ENCODE measurements at places on chromosomes 3 and 15.

DNA sequence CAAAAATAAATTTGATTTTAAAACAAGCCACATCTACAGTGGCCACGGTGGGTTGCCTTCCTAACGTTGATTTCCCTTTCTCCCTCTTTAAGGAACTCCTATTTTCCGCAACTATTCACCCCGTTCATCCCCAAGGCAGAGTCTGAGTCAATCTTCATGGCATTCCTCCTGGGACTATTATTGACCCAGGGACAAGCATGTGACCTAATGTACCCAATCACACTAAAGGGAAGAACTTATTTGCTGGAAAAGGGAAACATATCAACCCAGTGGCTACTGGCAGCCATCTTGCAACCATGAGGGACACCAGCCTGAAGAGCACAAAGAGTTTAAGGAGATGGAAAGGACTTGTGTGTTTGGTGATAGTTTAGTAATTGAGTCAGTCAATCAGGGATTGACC is 55.4 kb upstream of the ARHGEF3 start:
- DNase-seq: no peak

DNA sequence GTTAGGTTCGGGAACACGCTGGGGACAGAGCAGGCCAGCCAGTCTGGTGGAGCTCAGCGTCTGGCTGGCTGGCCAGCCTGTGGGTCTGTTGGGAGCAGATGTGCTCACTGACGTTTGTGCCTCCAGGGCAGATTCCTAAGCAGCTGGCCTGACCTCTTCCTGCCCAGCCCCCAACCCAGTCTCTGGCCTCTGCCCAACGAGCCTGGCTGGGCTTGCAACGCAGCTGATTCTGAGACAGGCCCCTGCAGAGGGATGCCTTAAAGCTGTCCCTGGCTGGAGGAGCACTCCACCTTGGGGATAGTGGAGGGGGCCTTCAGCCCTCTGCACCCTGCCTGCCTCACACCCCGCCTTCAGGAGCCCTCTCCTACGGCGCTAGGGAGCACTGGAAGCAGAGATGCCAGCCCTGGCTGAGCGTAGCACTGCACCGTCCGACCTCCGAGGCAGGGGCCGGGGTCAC is 46.0 kb downstream of the KLF13 start:
- DNase-seq: no peak

- DNase-seq: no peak
Observed at GRCh38 chr3:168820810-168821415, 725.2 kb upstream of the GOLIM4 start.

DNA sequence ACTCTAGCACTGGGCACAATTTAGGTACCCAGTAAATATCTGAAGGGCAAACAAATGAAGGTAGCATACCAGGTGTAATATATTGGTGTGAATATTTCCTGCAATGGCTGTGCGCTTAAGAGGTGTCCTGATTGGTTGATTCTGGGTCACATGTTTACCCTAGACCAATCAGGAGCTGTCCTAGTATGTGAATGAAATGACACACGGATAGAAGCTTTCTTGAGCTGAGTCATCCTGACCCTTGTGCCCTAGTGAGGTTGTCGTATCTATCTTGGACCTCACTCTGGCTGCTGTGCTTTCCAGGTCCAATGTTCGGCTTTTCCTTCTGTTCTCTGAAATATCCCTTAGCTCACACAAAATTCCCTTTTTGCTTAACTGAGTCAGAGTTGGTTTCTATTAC is 58.1 kb upstream of the FOXP1 start:
- peak; percentile 6 for DNase-seq

GRCh38 chr3:29754346-29754745 is 473.5 kb downstream of the RBMS3 start:
- DNase-seq: no peak

DNA sequence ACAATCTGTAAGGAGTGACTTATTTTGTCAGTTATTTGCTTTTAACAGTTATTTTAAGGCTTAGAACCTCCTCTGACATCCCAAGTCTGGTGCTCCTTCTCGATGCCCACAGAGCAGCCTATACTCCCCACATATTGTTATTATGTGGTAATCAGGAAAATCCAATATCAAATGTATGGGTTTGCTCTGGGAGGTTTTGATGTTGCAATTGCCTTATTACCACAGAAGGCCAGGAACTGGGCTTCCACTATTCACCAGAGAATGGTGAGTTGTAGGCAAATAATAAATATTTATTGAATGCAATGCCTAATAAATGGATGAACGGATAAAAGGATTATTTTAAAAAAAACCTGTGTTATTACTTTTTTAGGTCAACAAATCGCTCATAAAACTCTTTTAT is 12.2 kb downstream of the NEK10 start:
- no peak for DNase-seq

DNA sequence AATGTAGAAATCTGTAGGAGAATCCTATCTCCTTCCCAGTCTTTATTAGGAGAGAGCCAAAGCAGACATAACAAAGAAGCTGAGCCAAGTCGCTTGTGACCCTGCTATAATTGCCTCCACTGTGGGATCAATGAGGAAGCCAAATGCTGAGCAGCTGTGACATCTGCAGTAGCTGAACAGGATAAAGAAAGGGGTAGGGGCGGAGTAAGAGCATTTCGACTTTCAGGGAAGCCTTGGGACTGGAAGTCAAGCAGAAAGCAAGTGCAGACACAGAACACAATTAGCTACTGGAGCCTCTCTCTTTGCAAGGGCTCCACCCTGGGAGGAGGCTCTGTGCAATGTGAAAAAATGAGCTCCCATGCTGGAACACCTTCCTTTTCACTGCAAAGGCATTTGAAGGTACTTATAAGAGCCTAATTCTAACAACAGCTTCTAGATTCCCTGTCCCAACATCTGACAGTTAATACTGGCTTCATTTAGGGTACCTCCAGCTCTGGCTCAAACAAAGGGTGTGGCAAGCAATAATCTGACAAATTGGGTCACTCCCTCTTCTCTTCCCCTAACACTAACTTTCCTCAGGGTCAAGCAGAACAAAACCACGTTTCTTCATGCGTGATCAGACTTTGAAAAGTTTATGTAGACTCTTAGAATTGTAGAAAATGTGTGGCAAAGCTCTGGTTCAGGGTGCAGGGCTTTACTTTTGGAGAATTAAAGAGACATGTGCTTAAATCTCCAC is 166.4 kb downstream of the CADPS start:
- no peak for DNase-seq

GRCh38 chr3:75220932-75221331 is 443.2 kb upstream of the FRG2C start:
- no peak for DNase-seq

DNA sequence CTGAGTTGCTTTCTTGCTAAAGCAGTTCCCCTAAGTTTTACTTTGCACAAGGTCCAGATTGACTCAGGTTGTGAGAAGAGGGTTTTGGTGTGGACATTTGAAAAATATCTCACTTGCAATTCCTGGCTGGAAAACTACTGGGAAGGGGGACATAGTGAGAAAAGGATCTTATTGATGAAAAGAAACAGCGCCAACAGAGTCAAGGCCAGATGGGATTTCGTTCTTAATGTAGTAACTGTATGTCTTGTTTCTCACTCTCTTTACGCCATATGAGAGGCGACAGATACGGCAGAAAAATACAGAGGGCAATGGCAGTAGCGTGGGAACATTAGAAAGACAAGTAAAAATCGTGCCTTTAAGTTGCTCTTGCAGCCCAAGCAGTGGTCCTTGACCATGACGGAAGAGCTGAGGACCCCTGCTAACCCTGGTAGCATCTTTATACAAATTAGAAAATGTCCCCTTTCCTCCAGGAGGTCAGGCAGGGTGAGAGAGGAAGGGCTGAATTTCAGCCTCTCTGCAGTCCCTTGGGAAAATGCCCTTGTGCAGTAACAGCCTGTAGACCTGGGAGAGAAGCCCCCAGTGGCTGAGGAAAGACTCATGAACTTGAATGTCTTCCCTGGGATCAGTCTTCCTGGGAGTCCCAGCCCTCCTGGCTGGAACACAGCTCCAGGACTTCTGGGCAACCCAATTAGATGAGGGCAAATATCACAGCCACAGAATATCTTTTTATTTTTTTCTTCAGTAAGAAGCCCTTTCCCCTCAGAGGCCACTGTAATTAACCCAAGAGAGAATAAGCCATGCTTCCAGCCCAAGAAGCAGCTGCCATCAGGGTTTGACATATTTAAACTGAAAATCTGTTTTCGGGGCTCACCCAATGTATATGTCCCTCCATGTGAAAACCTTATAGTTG is 113.4 kb downstream of the CD47 start:
- DNase-seq: no peak

GRCh38 chr3:107953722-107954121 is 137.1 kb downstream of the CD47 start:
- no peak for DNase-seq

DNA sequence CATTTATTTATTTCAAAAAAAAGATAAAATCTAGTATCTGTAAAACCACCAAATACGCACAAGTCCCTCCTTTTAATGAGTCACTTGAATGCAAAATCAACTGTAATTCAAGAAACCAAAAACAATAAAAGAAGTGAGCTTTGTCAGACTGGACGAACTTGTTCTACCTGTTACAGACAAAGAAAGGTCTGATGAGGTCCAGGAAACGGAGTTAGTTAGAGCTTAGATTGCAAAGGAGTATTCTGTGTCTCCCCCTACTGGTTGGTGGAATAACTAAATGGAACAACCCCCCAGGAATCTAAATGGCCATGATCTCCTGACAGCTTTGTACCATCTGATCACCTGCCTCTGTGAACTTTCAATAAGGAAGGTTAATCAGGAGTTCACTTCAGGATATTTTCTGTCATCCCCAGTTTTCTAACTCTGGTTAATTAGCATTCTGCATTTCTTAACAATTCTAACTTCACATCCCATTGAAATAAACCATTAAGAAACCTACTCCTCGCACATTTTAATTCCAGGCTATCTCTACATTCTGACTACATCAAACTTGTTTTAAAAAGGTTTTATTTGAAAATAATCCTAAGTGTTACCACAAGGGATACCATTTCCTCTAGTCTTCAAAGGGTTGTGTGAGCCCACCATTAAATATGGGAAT is 333.0 kb upstream of the SATB1 start:
- DNase-seq: peak; percentile 39

- DNase-seq: no peak
Observed at GRCh38 chr3:59300733-59301132, 250.9 kb upstream of the CFAP20DC start.

- peak; percentile 8 for DNase-seq
Observed at GRCh38 chr3:167684388-167684993, 30.7 kb upstream of the WDR49 start.

DNA sequence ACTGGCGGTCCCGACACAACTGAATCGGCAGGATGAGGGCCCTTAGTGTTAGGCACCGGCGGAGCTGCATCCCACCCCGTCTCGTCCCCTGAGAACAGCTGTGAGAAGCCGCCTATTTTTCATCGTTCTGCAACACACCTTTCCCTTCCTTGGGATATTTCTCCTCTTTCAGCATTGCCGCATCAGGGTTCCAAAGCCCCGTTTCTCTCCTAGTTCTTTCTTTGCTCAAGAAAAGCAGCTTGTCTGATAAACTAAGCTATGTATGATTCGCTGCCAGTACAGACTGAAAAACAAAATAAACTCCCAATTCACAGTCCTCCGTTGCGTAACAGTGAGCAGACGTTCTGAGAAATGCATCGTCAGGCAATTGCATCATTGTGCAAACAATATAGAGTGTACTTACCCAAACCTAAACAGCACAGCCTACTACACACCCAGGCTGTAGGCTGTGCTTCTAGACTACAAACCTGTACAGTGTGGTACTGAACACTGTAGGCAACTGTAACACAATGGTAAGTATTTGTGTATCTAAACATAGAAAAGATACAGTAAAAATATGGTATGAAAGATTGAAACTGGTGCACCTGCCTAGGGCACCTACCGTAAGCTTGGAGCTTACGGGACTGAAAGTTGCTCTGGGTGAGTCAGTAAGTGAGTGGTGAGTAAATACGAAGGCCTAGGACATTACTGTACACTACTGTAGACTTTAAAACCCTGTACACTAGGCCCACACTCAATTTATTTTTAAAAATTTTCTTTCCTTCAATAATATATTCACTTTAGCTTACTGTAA is 8.9 kb upstream of the ADAMTS17 start:
- peak; percentile 49 for DNase-seq

- DNase-seq: no peak
Observed at GRCh38 chr3:46469680-46470357, 5.1 kb upstream of the LTF start.

GRCh38 chr3:79729096-79729495 is 38.7 kb downstream of the ROBO1 start:
- DNase-seq: no peak

- no peak for DNase-seq
Observed at GRCh38 chr3:31699309-31699953, 166.7 kb downstream of the STT3B start.

DNA sequence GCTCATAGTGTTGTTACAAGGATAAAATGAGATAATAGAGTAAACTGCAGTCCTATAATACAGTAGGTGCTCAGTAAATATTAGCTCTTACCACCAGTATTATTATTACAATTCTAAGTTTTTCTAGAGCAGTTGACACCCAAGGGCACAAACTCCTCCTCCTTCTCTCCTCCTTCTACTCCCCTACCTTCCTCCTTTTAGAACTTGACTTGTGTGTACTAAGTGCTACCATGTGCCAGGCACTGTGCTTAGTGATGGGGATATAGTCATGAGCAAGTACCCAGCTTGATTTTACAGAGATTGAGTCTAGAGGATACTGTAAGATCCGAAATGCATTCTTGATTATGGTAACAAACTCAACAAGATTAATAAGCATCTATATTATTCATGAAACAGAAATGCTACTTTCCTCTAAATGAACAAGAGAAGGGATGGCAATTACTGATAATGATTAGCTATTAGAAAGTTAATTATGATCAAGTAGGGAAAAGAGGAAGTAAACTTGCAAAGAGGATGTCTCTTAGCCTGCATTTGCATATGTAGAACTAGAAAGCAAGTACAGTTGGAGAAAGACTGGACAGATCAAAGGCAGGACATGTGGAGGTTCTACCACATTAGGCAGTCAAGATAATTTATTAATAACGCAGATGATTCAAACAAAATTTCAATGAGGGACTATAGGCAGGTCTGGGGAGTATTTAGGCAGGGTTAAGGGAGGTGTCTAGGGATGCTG is 72.3 kb downstream of the CLDN11 start:
- no peak for DNase-seq

- DNase-seq: no peak
Observed at GRCh38 chr15:37098468-37099318, 1.7 kb downstream of the MEIS2 start.

- DNase-seq: no peak
Observed at GRCh38 chr3:141844108-141844507, 32.3 kb upstream of the ATP1B3 start.

GRCh38 chr3:124557433-124558232 is 172.6 kb upstream of the UMPS start:
- DNase-seq: no peak

DNA sequence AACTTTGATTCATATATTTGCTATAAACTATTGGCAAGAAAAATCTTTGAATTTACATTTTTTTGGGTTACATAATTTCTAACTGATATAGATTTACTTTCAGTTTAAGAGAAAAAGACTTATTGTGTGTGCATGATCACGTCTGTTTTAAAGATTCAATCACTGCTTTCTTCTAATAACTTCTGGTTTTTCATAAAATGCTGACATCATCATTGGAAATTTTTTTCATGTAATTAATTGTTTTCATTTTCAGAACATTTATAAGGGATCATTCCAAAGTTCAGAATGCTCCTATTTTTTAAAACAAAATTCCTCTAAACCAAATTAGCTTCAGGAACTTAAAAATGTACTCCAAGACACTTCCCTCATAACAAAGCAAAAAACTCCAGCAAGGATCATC is 500.7 kb upstream of the GBE1 start:
- no peak for DNase-seq

- no peak for DNase-seq
Observed at GRCh38 chr3:113124256-113124830, 87.0 kb upstream of the BOC start.
